ENCODE measurements at places on chromosomes 16 and 17.

GRCh38 chr17:14211246-14211645 lies 25.4 kb downstream of the CDRT15 start:
- DNase-seq, result no peak

- no peak for DNase-seq
Measured at GRCh38 chr16:24954137-24954536, 61.0 kb downstream of the ARHGAP17 start.

GRCh38 chr16:25213709-25214397 lies 2.9 kb upstream of the AQP8 start:
- no peak for DNase-seq

- no peak for DNase-seq
Measured at GRCh38 chr17:77802811-77803220, 155.7 kb upstream of the TNRC6C start.

DNA sequence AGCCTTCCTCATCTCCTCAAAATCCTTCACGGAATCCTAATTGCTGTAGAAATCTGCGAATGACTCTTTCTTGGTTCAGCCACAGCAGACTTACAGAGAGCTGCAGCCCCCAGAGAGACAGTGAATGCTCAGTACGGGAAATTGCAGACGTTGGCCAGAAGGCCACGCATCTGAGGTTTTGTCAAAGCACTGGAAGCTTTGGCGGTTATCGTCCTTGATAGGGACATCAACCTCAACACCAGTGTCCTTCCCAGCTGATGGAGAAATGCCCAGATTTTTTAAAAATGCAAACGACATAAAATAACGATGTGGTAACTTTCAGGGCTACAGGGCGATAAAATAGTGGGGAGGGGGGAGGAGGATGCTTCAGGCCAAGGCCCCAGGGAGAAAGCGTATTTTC lies 166.6 kb upstream of the CIBAR2 start:
- no peak for DNase-seq

Data from GM10248 (cell line).